ENCODE measurements at places on chromosomes 11 and 22.

DNA sequence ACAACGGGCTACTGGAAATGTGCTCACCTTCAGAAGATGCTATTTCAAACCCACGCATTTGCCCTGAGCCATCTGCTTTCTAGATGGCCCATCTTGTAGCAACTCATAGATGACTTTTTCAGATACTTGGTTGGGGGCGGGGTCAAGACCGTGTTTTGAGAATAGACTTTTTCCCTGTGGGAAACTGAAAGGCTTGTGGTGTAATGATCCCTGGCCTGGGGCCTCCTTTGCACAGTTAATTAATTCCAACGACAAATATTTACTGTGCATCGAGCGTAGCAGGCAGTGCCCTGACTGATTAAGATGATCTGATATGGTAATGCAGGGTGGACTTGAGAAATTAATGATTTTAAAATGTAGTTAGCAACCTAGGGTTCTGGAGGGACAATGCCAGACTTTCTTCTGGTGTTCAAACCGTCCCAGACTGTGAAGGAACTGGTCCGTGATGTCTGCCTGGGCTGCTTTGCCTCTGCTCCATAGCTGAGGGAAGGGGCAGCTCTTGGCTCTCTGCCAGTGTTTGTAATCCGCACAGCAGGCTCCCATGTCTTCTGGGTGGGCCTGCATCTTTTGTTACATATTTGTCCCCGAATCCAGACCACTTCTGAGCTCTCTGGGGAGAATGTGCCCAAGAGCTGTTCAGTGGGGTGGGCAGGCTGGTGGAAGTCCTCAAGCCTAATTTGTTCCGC, 84.8 kb downstream of the ADAMTS15 start:
- no peak for DNase-seq

- DNase-seq, result no peak
Measured at GRCh38 chr11:10439924-10440323, 15.1 kb upstream of the AMPD3 start.

- DNase-seq, result no peak
Measured at GRCh38 chr11:20474176-20474881, 86.8 kb downstream of the PRMT3 start.

DNA sequence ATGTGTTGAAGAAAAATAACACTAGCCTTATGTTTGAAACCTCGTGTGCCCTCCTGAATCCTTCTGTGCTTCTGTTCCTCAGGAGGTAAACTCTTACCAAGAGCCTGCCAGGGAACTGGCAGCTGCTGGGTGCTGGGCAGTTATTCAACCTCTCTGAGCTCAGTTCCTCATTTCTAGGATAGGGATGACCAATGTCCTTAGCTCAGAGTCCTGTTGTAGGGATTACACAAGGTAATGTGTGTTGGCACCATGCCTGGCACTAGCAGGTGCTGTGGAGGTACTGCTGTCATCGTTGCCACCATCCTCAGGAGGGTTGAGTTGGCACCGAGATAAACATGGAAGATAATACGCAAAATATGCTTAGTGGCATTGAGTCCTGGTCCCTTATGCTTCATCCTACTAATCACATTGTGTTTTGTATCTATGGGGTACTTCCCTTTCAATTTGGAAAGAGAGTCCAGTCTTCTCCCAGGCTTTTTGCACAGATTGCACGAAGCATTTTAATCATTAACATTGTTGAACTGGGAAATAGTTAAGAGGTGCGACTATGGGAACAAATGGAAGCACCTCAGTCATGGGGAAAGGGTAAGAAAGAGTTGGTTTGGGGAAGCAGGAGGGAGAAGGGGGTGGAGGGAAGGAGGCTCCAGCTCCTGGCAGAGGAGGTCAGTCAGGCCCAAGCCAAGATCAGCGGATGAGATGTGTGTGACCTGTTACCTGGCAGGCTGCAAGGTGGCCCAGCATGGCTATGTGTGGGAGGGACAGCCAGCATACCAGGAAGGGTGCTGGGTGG, 56.7 kb downstream of the CABIN1 start:
- no peak for DNase-seq

All from stimulated activated CD4-positive, alpha-beta T cell treated with anti-CD3 and anti-CD28 coated beads, TNF-alpha, amount 100 ng/mL, for 1 hour (primary cell).